Activated CD8-positive, alpha-beta memory T cell treated with anti-CD3 and anti-CD28 coated beads, Interleukin-2, amount 10 ng/mL, durations not matched to agents 7 days and 5 days (primary cell): ENCODE measurements at places on chromosomes 5 and 9. TPM values are rescaled to one million over a fixed set of nuclear protein-coding genes. Genes with fewer than 3 reads are reported as not detected.

- no peak overlapping the region for H3K27ac ChIP-seq
- no peak for DNase-seq
- H3K4me3 ChIP-seq: no peak overlapping the region
- no peaks in the 10 kb centered on the region for H3K36me3 ChIP-seq
These were observed 39.3 kb downstream of the TTLL11 start for GRCh38 chr9:122053567-122054350.

- H3K36me3 ChIP-seq: no peaks in the 10 kb centered on the region
- no peaks in the 10 kb centered on the region for H3K4me1 ChIP-seq
- no peak overlapping the region for H3K4me3 ChIP-seq
- no peak overlapping the region for H3K27ac ChIP-seq
- DNase-seq: no peak
- peaks cover 33% of the 10 kb centered on the region for H3K27me3 ChIP-seq
These were observed 70.7 kb upstream of the RAPGEF1 start for GRCh38 chr9:131810351-131811170.

GRCh38 chr5:92424785-92425426 lies 1041.8 kb upstream of the ARRDC3 start:
- H3K36me3 ChIP-seq: no peaks in the 10 kb centered on the region
- no peak overlapping the region for H3K4me3 ChIP-seq
- H3K27ac ChIP-seq: no peak overlapping the region
- DNase-seq: no peak

DNA sequence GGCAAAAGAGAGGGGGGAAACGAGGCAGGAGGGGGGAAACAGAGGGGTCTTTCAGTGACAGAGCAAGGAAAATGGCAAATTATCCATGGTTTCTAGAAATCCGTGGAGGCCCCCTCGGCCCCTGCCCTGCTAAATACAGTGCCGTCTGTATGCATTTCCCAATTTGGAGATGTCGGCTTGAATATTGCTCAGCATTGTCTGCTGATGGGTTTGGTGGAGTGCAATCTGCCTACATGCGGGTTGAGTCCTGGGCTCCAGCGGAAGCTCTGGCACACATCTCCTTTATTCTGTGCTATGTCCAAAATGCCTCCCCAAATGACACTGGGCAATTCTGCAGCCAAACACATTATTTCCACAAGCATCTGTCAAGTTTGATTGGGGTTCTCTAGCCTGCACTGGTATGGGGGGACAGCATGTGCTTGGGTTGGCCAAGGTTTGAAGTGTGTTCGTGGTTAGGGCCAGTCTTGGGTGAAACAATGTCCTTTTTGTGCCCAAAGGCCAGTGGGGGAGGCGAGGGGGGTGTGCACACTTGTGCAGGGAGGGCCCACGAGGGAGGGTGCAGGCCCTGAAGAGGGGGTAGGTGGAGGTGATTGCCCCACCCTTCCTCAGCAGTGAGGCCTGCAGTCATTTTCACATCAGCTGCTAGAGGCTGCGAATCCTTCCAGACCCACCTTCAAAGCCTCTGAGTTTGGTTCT lies 6.2 kb upstream of the NEUROG1 start:
- peaks cover 89% of the 10 kb centered on the region for H3K27me3 ChIP-seq
- no peak for DNase-seq
- H3K36me3 ChIP-seq: peaks cover 5% of the 10 kb centered on the region
- H3K4me1 ChIP-seq: peaks cover 10% of the 10 kb centered on the region
- no peak overlapping the region for H3K4me3 ChIP-seq
- no peak overlapping the region for H3K27ac ChIP-seq

DNA sequence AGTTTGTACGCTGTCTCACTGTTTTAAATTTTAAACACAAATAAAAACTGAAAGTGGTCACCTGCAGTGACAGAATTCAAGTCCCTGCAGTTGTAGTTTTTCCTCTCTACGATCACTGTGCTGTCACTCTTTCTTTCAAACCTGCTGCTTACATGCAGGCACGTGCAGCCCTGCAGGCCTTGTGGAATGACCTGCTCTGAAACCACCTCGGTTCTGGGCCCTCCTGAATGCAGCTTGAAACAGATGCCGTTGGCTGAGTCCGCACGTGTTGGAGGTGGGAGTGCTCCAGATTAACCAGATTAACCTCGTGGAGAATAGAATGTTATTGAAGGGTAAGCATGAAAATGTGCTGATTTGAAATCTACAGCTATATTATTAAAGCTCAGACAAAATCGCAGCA lies 126.0 kb upstream of the ERCC6L2 start:
- no peaks in the 10 kb centered on the region for H3K36me3 ChIP-seq
- DNase-seq: no peak
- H3K27ac ChIP-seq: no peak overlapping the region
- H3K27me3 ChIP-seq: peaks cover 34% of the 10 kb centered on the region
- H3K4me1 ChIP-seq: peaks cover 10% of the 10 kb centered on the region
- no peak overlapping the region for H3K4me3 ChIP-seq

DNA sequence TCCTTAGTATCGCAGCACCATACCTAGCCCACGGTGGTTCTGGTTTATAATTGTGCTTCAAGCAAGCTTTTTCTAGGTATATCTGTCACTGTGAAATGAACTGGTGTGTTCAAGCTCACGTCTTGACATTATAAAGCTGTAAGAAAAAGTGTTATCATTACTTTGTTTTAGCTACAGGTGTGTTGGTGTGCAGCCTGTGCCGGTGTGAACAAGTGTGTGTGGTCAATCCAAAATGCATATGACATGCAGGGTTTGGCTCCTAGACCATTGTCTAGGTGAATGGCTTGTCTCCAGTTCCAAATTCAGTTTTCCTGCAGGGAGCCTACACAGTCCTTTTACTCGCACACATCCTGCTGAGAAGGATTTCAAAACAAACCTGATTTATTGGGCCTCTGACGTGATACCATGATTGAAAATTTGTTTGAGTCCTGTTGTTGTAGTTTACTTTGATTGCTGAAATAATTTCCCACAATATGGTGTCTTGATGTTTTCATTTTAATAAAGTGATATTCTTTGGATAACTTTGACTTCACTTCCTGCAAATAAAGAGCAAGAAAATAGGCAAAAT lies 3.7 kb downstream of the LSM11 start:
- DNase-seq: no peak
- no peak overlapping the region for H3K4me3 ChIP-seq
- no peaks in the 10 kb centered on the region for H3K27me3 ChIP-seq
- peaks cover 41% of the 10 kb centered on the region for H3K4me1 ChIP-seq
- peaks cover 8% of the 10 kb centered on the region for H3K36me3 ChIP-seq

- H3K4me3 ChIP-seq: no peak overlapping the region
- H3K27me3 ChIP-seq: peaks cover 11% of the 10 kb centered on the region
- H3K27ac ChIP-seq: no peak overlapping the region
- DNase-seq: no peak
- H3K4me1 ChIP-seq: no peaks in the 10 kb centered on the region
- H3K36me3 ChIP-seq: no peaks in the 10 kb centered on the region
These were observed 19.9 kb downstream of the GDA start for GRCh38 chr9:72169178-72169577.

DNA sequence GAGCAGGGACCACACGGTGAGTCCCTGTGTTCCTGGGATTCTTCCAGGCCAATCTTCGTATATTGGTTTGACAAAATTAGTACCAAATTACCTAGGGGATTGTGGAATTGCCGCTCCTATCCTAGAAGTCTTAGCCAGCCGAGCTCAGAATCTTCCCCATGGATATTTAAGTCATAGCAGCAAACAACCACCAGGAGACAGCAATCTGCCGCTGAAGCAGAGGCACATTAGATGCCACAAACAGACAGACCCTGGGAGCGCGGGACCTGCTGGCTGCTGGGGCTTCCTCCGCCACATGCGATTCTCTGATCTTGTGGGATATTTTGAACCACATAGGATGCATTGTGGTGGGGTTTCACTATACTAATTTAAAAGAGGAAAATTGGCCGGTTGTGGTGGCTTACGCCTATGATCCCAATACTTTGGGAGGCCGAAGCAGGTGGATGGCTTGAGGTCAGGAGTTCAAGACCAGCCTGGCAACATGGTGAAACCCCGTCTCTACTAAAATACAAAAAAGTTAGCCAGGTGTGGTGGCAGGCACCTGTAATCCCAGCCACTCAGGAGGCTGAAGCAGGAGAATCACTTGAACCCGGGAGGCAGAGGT lies 31.7 kb upstream of the ZBTB43 start:
- H3K27ac ChIP-seq: no peak overlapping the region
- no peak overlapping the region for H3K4me3 ChIP-seq
- H3K36me3 ChIP-seq: no peaks in the 10 kb centered on the region

- H3K4me1 ChIP-seq: peaks cover 12% of the 10 kb centered on the region
- DNase-seq: peak; percentile 53
- peaks cover 47% of the 10 kb centered on the region for H3K27me3 ChIP-seq
- H3K4me3 ChIP-seq: no peak overlapping the region
- H3K36me3 ChIP-seq: no peaks in the 10 kb centered on the region
These were observed 71.6 kb downstream of the CFAP90 start for GRCh38 chr5:7779019-7780005.

GRCh38 chr5:100550531-100551051 lies 15.4 kb downstream of the FAM174A start:
- peaks cover 5% of the 10 kb centered on the region for H3K4me1 ChIP-seq
- no peak overlapping the region for H3K4me3 ChIP-seq
- H3K27me3 ChIP-seq: no peaks in the 10 kb centered on the region

DNA sequence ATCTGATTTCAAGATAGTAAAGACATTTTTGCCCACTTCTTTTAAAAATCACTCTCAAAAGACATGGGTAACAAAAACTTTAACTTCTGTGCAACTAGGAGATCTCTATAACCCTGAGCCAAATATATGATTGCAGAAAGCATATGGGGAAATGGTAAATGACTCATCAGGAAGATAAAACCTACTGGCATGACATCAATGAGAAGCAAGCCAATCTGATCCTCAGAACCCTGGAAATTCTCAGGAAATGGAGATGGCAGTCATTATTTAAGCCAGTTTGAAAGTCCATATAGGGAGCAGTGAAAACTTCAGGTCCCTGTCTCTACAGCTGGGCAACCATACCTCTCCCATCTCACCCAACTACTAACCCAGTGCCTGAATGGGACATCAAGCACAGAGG lies 249.7 kb upstream of the NREP start:
- H3K4me1 ChIP-seq: no peaks in the 10 kb centered on the region
- H3K27me3 ChIP-seq: no peaks in the 10 kb centered on the region
- no peak overlapping the region for H3K27ac ChIP-seq

GRCh38 chr5:9557696-9558095 lies 11.8 kb upstream of the SEMA5A start:
- H3K27ac ChIP-seq: no peak overlapping the region
- H3K36me3 ChIP-seq: no peaks in the 10 kb centered on the region
- H3K4me1 ChIP-seq: no peaks in the 10 kb centered on the region
- H3K4me3 ChIP-seq: no peak overlapping the region
- no peak for DNase-seq
- no peaks in the 10 kb centered on the region for H3K27me3 ChIP-seq

- peaks cover 30% of the 10 kb centered on the region for H3K27me3 ChIP-seq
- H3K36me3 ChIP-seq: no peaks in the 10 kb centered on the region
- peaks cover 8% of the 10 kb centered on the region for H3K4me1 ChIP-seq
- no peak overlapping the region for H3K27ac ChIP-seq
These were observed 520 bp downstream of the CCIN start for GRCh38 chr9:36169708-36170107.

- H3K36me3 ChIP-seq: no peaks in the 10 kb centered on the region
- no peaks in the 10 kb centered on the region for H3K27me3 ChIP-seq
- H3K4me3 ChIP-seq: no peak overlapping the region
- no peak overlapping the region for H3K27ac ChIP-seq
- no peaks in the 10 kb centered on the region for H3K4me1 ChIP-seq
- no peak for DNase-seq
These were observed 16.3 kb upstream of the PRR16 start for GRCh38 chr5:120447706-120448239.

- H3K27ac ChIP-seq: peak overlapping the region; percentile 91
- no peaks in the 10 kb centered on the region for H3K27me3 ChIP-seq
- peaks cover 46% of the 10 kb centered on the region for H3K36me3 ChIP-seq
- peak overlapping the region; percentile 90 for H3K4me3 ChIP-seq
- no peak for DNase-seq
These were observed 700 bp downstream of the SKP2 start for GRCh38 chr5:36152324-36153297.

DNA sequence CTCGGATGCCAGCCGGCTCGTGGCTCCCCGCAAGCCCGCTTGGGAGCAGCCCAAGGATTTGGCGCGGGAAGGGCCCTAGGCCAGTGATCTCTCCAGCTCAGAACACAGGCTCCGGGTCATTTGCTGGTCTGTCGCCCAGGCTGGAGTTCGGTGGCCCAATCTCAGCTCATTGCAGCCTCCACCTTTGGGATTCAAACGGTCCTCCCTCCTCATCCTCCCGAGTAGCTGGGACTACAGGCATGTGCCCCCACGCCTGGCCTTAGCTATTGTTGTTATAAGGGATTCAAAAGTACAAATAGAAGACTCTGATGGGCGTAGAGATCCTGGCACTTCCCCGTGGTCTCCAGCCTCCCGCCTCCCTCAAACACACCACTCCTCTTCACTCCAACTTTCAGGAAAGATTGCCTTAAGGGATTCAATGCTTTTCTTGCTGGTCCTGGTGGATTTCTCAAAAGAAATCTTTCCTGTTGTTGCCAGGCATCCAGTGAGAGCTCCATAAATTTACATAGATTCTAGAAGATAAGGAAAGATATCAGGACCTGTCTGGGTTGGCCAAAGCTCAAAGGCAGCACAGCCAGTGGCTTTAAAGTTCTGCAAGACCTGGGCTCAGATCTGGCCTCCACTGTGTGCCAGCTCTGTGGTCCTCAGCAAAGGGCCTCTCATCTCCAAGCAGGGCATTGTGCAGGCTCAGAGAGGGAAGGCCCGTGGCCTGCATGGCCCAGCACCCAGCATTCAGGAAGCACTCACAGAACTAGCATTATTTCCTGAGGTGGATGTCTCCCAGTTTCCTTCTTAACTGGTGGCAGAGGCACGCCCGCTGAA lies 1.0 kb downstream of the AIF1L start:
- peaks cover 40% of the 10 kb centered on the region for H3K27me3 ChIP-seq
- H3K36me3 ChIP-seq: no peaks in the 10 kb centered on the region
- H3K4me3 ChIP-seq: no peak overlapping the region
- DNase-seq: no peak
- no peak overlapping the region for H3K27ac ChIP-seq
- peaks cover 8% of the 10 kb centered on the region for H3K4me1 ChIP-seq

DNA sequence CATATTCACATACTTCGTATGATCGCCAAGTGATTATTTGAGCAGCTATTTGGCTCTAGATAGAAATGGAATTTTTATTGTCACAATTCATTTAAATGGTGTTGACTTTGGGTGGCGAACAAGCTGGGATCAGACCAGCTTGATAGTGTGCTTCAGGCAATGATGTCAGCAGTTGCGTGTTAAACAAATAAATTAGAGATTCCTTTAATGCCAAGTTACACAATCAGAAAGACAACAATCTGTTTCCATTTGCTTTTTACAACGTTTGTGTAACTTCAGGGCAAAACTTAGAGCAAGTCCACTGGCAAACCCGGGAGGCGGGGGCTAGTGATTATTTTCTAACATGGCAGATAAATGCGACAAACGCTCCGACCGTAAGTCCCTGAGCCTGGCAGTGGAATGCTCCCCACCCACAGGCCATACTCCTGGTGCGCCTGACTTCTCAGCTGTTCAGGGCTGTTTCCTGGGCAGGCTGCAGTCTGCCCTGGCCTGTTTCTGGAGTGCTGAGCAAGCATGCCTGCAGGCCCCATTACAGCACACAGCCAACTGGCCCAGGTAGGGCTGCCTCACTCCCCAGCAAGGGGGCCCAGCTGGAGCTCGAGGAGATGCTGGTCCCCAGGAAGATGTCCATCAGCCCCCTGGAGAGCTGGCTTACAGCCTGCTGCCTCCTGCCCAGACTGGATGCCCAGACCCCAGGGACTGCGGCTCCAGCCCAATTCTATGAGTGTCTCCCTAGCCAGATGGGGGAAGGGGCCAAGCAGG lies 88.7 kb downstream of the BASP1 start:
- H3K36me3 ChIP-seq: no peaks in the 10 kb centered on the region
- H3K4me1 ChIP-seq: no peaks in the 10 kb centered on the region
- no peak overlapping the region for H3K27ac ChIP-seq
- no peak overlapping the region for H3K4me3 ChIP-seq
- no peaks in the 10 kb centered on the region for H3K27me3 ChIP-seq

The RORB gene
- total RNA-seq: 0.35 TPM

The KIF20A gene
- total RNA-seq: 64.3 TPM

The KIF24 gene
- 13.6 TPM for total RNA-seq

The FRMD3 gene
- 0.82 TPM for total RNA-seq
